ENCODE measurements at places on chromosomes 7 and 10.

DNA sequence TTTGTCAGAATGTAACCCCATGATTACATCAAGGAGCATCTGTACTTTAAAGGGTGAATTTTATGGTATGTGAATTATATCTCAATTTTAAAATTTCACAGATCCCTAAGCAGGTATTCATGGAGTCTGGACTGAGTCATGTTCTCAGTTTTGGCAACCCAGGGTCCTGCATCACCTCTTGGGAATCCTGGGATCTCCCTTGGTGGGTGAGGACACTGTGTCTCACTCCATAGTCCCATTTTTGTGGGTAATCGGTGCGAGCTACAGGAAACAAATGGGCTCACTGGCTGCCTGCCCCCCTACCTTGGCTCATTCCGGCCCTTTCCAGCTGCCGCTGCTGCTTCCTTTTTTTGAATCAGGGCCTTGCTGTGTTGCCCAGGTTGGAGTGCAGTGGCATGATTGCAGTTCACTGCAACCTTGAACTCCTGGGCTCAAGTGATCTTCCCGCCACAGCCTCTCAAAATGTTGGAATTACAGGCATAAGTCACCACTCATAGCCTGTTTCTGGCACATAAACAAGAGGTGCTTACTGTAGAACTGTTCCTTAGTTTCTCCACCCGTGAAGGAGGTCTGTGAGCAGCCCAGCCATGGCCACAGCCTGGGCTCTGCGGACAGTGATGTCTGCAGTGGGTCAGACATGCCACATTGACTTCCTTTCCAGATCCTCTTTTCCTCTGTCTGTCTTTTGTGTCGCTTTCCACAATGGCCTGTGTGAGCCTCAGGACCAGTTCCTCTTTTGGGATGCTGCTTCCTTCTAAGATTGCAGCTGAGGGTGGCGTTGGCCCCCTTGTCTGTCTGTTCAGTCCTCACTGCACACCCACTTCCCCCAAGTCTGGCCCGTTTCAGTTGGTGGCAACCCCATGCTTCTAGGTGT lies 14.5 kb downstream of the PALD1 start:
- peak; percentile 74 for DNase-seq

DNA sequence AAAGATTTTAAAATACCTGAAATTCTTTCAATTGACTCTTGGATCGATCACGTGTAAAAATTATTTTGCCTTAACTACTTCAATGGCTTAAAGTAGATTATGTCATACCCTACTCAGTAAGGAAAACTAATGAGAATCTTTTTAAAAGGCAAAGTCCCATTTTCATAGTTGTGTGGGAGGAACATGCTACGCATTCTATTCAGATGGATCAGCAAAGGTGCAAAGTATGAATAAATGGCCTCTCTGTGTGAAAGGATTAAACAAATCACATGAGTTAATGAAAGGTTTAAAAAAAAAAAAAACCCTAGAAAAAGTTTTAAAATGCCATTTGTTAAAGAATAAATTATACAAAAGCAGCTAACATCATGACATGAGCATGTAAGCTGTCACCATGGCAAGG lies 77.1 kb downstream of the ENO4 start:
- DNase-seq, result no peak

DNA sequence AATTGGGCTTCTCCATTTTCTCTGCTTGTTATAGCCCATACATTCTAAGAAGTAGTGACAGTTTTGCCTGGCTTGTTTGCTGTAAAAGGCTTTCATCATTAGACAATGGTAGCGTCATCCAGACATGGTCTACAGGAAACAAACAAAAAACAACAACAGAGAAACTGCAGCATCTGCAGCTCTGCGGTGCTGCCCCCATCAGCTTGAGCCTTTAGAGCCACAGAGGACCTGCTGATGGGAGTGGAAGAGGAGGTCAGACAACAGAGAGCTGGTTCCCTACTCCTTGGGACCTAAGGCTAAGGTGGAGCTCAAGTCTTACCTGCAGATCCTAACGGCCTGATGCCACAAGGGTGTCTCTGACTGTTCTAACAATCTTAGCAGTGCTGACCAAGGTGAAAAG lies 3.1 kb downstream of the INA start:
- no peak for DNase-seq

- DNase-seq, result no peak
Observed at GRCh38 chr7:69172357-69173077, 425.8 kb upstream of the AUTS2 start.

DNA sequence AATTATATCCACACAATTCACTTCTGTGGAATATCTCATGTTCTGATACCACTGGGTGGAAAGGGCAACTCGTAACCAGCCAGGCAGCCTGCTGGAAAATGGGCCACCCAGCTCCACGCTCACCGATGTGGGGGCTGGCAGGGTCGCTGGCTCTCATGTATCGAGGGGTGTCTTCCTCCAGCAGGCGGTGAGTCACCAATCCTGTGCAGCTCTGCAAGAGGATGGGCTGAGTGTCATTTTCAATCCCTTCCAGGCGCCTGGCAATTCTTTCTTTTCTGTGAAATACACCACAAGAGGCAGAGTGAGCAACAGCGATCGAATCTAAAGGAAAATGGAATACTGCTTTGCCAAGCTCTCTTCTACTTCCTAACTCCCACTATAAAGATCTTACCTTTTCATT lies 80.1 kb downstream of the SVIL start:
- DNase-seq, result no peak

Data from AML-193 (cell line).